ENCODE measurements at places on chromosomes 16 and 17.
A peak's percentile ranks its signal among the peaks of the same experiment; 100 is the strongest.

DNA sequence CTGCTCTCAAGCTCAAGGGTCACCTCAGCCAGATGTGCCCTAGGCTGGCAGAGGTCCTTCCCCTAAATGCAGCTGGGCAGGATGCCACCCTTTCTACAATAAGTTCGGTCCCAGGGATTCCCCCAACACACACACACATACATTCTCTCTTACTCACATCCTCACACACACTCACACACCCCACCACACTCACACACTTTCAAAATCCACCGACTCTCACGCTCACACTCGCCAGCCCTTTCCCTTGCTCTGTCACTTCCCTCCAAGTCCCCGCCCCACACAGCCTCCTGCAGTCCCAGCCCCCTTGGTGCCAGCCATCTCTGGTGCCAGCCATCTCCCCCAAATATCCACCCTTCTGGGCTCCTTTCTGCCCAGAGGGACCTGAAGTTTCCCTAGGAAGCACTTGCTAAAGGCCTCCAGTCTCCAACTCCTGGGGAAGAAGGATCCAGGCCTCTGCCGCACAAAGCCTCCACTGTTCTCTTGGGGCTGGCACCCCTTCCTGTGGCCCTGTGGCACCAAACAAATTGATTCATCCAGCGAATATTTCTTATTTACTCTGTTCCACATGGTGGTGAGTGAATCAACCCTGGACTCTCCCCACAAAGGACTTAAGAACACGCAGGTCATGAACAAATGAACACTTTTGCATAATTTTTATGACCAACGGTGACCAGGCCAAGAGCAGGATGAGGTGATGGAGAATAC is 3.8 kb upstream of the USP36 start:
- no peak for DNase-seq

DNA sequence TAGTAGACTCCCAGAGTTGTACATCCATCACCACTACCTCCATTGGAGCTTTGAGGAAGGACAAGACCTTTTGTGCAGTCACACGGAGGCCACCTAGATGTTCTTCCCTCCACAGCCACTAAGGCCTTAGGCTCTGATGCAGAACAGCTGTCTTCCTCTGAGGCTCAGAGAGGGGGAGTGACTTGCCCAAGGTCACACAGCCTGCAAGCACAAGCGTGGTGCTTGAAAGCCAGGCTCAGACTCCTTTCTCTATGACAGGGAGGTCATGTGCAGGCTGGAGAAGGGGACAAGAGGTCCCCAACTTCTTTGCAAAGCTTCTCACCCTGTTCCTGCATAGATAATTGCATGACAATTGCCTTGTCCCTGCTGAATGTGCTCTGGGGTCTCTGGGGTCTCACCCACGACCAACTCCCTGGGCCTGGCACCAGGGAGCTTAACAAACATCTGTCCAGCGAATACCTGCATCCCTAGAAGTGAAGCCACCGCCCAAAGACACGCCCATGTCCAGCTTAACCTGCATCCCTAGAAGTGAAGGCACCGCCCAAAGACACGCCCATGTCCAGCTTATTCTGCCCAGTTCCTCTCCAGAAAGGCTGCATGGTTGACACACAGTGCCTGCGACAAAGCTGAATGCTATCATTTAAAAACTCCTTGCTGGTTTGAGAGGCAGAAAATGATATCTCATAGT is 12.7 kb downstream of the SCGB1C2 start:
- DNase-seq: no peak

DNA sequence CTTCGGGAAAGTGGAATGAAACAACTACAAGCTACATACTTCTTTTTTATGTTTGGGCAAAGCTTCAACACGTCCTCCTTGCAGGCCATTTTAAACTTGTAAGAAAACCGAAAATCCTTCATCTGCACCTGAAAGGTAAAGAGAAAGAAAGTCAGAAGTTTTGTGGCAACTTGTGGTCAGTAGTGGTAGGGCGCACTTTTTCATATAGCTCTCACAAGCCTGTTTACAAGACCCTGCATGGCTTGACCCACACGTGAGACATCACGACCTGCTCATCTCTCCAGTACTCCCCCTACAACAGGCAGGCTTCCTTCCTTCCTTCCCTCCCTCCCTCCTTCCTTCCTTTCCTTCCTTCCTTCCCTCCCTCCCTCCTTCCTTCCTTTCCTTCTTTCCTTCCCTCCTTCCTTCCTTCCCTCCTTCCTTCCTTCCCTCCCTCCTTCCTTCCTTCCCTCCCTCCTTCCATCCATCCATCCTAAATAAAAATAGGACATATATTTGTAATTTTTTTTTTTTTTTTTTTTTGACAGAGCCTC is 48.7 kb upstream of the CLEC18B start:
- no peak for DNase-seq

DNA sequence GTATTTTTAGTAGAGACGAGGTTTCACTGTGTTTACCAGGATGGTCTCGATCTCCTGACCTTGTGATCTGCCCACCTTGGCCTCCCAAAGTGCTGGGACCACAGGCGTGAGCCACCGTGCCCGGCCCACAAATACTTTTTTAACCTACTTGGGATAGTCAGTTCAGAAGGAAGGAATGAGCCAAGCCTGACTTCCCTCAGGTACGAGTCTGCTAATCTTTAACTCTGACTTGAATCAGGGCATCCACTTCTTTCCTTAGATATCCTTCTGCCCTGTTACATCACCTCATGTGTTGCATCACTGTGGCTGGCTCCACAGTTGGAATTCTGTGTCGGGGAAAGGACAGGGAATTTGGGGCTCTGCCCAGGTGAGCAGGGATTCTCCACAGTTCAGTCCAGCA is 120.8 kb downstream of the MSI2 start:
- no peak for DNase-seq

GRCh38 chr16:65469116-65469515 is 347.3 kb upstream of the CDH11 start:
- DNase-seq: no peak

DNA sequence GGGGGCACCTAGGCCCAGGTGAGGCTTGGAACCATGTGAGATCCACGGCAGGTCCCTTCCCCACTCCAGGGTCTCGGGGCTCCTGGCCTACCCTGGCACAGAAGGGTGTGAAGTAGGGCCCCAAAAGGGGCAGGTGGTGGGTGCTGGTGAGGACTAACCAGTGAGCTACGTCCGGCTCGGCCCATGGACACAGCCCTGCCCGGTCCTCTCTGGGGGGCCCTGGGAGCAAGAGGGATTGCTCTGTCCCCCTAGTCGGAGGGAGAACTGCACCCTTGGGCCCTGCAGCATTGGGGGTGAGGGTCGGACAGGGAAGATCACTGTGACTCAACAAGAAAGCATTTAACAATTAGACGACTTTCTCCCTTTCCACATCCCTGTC is 2.9 kb downstream of the ENPP7 start:
- no peak for DNase-seq

- DNase-seq: no peak
These were observed 1.3 kb downstream of the MSLN start for GRCh38 chr16:761625-762513.

GRCh38 chr17:15418781-15419180 is 48.6 kb downstream of the CDRT4 start:
- no peak for DNase-seq

DNA sequence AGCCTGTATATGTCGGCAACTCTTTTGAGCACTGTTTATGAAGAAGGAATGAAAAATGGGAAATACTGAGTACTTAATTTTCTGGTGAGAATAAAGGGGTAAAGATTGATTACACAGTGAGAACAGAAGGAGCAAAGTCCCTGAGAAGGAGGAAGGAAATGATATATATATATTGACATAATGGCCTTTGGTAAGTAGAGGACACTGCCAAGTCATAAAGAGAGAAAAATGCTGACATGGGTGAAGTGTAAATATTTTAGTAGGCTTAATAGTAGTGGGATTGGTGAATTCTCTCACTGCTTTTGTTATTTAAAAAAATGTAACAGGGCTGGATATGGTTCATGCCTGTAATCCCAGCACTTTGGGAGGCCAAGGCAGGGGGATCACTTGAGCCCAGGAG is 16.2 kb downstream of the VMP1 start:
- DNase-seq: no peak

- DNase-seq: no peak
These were observed 35.2 kb downstream of the SLC7A5 start for GRCh38 chr16:87834005-87834667.

GRCh38 chr17:18226284-18226945 is 980 bp downstream of the LLGL1 start:
- peak; percentile 22 for DNase-seq

DNA sequence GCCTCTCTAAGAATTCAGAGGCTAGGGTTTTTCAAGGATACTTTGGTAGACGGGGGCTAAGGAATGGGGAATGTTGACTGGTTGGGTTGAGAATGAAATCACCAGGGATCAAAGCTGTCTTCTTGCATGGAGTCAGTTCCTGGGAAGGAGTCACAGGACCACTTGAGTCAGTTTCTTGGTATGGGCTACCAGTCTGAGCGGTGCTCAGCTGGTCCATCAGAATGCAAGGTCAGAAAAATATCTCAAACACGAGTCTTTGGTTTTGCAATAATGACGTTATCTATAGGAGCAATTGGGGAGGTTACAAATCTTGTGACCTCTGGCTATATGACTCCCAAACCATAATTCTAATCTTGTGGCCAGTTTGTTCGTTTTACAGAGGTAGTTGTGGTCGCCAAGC is 18.4 kb downstream of the CHD9NB start:
- no peak for DNase-seq

DNA sequence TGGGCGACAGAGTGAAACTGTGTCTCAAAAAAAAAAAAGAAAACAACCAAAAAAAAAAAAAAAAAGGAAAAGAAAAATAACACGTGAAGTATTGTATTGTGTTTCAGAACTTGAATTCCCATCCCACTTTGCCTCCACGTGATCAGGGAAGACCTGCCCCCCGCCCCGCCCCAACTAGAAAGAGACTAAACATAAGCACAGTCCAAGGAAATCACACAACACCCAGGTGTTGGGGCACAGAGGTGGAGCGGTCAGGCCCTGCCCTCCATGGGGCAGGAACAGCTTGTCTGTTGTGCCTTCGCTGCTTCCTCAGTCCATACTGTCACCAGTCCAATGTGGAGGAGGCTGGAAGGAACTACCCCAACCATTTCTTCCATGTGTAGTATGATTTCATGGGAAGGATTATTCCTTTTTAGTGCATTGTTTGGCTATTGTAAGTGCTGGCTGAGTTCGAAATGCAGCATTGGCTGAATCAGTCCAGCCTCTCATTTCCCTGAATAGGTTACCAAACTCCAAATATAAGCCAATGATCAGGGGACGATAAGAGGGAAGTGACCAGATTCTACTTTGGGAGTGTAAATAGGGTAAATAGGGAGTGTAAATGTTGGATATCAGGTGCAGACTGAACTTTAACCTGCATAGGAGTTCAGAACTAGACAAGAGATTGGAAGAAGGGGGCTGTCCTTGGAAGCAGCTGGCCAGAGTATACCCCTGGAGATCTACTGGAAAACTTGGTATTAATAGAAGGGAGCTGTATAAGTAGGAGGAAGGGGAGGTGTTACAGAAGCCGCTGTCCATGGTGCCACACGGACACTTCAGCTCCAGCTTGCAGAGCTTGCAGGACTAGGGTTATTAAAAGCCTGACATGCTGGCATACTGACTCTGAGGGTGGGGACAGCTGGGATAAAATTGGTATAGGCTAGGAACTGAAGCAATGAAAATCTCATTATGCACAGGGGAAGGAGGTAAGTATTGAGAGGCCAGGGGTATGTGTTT is 50.7 kb downstream of the TANGO6 start:
- DNase-seq: no peak

GRCh38 chr17:82935966-82936767 is 96.3 kb upstream of the ZNF750 start:
- no peak for DNase-seq

DNA sequence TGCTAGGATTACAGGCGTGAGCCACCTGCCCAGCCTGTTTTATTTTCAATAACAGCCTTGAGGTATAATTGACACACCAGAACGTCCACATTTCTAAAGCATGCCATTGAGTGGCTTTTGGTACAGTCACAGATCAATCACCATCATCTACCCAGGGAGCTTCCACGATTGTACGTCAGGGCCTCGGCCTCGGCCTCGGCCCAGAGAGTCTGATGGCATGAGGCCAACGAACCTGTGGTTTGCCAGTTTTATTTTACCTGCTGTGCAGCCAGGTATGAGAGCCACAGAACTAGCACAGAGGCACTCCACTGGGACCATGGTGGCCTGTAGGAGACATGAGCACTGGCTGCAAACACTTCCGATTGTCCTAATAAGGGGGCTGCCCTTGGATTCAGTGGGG is 8.3 kb downstream of the UBALD1 start:
- no peak for DNase-seq

DNA sequence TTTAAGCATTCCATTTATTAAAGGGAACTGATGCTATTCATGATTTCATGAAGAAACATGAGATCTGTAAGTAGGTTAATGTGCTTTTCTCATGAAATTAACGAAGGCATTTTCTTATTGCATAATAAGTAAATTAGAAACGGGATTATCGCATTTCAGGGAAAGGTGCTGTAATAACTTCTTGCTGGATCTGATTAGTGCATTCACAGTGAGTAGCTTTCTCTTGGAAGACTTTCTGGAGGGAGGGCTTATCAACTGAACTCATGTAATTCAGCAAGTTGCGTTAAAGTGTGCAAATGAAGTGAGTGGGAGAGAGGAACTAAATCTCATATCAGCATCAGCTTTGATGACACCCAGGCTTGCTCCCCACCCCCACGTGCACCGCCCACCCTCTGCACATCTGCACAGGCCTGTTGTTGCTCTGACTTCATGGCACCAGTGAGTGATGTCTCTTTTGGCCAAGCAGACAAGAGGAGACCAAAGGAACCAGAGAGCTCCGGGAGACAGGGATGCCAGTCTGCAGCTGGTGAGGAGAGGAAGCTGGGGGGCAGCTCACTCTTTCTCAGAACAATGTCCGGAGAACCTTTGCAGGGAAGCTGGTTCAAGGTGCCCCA is 26.3 kb upstream of the GAS7 start:
- peak; percentile 61 for DNase-seq

- peak; percentile 45 for DNase-seq
These were observed 17.0 kb upstream of the RFFL start for GRCh38 chr17:35080536-35080935.

GRCh38 chr17:44049294-44050060 is 17.0 kb downstream of the LSM12 start:
- no peak for DNase-seq

DNA sequence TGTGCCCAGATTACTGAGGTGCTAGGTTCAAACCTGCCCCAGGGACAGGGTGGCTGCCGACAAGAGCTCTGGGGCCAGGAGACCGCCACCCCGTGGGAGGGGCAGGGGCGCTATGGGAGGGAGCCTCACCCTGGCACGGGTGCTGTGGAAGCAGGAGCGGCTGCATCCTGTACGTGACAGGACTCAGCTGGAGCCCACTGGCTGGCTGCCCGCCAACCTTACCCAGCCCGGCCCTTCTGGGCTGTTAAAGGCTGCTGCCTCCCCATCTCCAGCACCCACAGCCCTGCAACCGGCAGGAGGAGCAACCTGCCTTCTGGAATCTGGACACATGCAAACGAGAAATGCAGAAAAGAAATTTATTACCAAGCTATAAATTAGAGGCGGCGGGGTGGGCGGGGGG is 11.2 kb downstream of the PAM16 start:
- no peak for DNase-seq

- peak; percentile 91 for DNase-seq
These were observed 169.9 kb upstream of the MAF start for GRCh38 chr16:79770244-79771064.

- no peak for DNase-seq
These were observed 29.8 kb upstream of the XYLT2 start for GRCh38 chr17:50316016-50316587.
